NCI-H187 treated with DMSO at 0.1 percent for 48 hours (cell line): ENCODE measurements at places on chromosomes 16 and 17.

GRCh38 chr17:33955461-33955860, 299.6 kb upstream of the CCL2 start:
- no peak for DNase-seq

GRCh38 chr16:56275801-56276200, 84.5 kb downstream of the GNAO1 start:
- DNase-seq = no peak

DNA sequence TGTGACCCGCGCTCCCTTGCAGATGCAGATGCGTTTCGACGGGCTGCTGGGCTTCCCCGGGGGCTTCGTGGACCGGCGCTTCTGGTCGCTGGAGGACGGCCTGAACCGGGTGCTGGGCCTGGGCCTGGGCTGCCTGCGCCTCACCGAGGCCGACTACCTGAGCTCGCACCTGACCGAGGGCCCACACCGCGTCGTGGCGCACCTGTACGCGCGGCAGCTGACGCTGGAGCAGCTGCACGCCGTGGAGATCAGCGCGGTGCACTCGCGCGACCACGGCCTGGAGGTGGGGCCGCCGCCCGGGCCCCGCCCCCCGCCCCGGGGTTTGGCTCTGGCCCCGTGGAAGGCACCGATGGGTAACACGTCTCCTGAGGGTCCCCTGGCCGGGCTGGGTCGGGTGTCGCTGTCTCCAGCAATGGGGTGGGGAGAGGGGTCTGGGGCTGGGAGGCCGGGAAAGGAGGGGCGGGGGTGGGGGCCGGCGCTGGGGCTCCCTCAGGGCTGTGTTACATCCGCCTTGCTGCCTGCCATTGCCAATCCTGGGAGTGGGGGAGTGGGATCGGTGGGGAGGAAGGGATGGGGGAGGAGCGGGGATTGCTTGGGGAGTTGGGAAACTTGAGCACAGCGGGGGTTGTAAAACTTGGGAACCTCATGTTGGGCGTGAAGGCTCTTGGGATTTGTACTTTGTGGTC, 737 bp downstream of the NUDT16L1 start:
- DNase-seq = no peak

GRCh38 chr17:57092171-57092570, 7.1 kb downstream of the AKAP1 start:
- DNase-seq = no peak
